ENCODE measurements at places on chromosomes 6 and 20.
A peak's percentile ranks its signal among the peaks of the same experiment; 100 is the strongest.

DNA sequence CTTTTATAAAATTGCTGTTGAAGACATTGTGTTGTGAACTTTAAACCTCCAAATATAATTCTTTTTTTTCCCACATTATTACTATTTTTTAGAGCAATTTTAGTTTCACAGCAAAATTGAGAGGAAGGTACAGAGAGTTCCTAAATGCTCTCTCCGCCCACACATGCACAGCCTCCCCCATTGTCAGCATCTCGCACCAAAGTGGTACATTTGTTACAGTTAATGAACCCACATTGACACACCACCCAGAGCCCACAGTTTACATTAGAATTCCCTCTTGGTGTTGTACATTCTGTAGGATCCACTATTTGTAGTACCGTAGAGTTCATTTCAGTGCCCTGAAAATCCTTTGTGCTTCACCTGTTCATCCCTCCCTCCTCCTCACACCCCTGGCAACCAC is 33.8 kb downstream of the TMEM181 start:
- no peak for DNase-seq

DNA sequence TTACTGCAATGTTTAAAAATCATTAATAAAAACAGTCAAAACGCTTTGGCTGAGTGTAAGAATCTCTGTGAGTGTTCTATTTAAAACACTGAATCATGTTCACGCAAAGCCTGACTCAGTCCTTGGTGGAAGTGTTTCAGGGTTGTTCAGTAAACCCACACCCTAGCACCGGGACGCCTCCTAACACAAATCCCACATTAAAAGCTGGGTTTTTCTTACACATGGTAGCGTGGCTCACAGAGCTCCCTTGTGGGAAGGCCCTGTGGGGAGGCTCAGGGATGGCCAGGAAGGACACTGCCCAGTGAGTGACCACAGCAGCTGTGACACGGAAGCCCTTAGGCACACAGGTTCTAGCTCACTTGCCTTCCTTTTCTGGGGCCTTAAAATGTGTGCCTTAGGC is 80.2 kb downstream of the GMPR start:
- no peak for DNase-seq

GRCh38 chr6:47851091-47851490 is 69.3 kb downstream of the OPN5 start:
- DNase-seq: no peak

DNA sequence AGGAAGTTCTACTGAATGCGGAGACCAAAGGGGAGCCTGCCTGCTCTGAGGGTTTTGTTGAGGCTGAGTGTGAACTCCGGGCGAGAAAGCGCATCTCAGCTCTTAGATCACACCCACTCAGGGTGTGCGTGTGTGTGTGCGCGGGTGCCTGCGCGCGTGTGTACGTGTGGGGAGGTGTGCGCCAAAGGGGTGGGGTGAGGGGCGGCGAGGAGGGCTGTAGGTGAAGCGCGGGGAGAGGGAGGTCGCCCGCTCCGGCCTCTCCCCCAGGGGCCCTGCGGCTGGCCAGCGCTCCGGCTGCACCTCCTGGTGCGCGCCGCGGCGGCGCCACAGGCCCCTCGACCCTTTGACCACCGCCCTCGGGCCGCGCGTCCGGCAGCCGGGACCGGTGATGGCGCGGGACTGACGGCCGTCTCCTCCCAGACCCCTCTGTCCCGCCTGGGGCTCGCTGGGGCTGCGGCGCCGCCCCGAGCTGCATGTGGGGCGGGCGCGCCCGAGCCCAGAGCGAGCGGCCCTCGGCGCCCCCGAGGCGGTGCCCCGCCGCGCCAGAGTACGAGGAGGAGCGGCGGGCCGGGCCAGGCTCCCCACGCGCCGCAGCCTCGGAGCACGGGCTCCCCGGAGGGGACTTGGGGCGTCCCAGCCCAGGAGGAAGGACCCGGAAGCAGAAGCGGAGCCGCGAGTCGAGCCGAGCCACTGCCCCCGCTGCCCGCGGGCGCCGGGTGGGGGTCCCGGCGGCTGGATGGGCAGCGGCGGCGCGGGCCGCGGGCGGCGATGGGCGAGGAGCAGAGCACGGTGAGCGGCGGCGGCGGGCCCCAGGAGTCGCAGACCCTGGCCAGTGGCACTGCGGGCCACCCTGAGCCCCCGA is at the start of gene RNF217:
TSS of gene RNF217 (plus strand) at position 661 of the 862 bp plus-strand sequence. CDS start at position 769, 108 bp downstream.
- no peak for DNase-seq

DNA sequence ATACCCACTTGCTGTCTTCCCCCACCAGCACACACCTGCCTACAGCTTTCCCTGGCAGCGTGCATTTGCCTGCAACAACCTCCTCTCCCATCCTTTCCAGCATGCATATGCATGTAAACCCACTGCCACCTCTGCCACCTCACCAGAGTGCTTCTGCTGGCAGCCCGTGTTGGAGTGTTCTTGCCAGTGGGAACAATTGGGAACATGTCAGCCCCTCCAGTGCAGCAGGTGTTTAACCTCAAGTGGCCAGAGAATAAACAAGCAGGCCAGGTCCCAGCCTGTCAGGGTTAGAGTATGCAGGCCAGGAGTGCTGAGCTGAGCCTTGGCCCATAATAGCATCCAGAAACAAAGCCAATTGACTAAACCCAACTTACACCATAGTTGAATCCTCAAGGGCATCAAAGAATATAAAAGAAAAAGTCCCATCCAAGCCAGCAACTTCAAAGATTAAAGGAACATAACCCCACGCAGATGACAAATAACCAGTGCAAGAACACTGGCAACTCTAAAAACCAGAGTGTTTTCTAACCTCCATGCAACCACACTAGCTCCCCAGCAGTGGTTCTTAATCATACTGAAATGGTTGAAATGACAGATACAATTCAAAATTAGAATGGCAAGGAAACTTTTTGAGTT is 1212.1 kb upstream of the CITED2 start:
- no peak for DNase-seq

- DNase-seq: peak; percentile 58
Measured at GRCh38 chr20:36202891-36203338, 33.4 kb upstream of the AAR2 start.

- DNase-seq: no peak
Measured at GRCh38 chr6:14286634-14287428, 169.3 kb downstream of the CD83 start.

All from stimulated activated CD4-positive, alpha-beta T cell treated with anti-CD3 and anti-CD28 coated beads, Interleukin-12 subunit alpha, Interleukin-12 subunit beta, amount 100 ng/mL, for 24 hours (primary cell).